ENCODE measurements at places on chromosomes 2 and 18.

GRCh38 chr2:236348976-236349375 lies 84.8 kb upstream of the ASB18 start:
- ATAC-seq = no peak

DNA sequence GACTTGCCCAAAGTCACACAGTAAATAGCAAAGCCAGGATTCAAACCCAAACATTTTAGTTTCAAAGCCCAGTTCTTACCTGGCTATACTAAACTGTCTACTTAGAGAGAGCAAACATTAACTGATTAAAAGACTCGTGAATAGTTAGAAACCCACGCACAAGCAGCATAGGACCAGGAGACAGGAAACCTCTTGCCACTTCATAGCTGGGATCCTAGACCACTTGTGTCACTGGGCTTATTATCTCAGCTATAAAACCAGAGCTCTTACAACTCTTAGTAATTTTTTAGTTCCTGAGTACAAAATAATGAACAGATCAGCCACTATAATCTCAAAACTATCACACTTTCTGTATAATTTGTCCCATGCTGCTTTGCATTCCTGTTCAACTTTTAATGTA lies 2.4 kb upstream of the AAK1 start:
- ATAC-seq = no peak

- no peak for ATAC-seq
These were observed 139.2 kb downstream of the CCDC102B start for GRCh38 chr18:68937029-68937599.

DNA sequence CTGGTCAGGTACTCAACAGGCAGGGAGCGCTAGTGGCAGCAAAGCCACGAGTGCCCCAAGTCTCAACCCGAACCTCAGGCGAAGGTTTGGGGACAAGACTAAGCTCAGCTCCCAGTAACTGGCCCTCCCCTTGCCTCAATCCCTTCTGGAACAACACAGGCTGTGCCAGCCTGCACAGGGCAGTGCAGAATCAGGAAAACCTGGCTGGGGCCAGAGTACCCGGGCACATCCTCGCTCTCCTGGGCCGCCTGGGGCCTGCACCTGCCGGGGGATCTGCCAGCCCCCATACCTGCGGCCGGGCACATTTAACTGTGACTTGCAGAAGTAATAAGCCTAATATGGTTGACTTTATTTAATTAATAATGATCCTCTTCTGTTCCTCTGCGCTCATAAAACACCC lies 60.6 kb downstream of the GBX2 start:
- ATAC-seq = no peak

DNA sequence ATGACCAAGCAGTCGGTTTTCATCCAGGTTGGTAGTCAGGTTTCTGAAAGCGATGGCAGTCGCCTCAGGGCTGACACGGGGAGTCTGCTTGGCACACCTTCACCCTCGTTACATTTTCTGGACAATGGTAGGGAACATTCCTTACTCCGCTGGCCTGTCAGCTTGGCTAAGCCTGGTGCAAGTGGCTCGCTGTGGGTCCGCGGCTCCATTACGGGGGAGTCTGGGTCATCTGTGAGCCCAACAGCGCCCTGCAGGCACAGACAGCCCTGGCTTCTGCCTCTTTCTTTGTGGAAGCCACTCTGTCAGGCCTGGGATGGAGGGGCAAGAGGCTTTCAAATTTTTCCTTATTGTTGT lies 95.6 kb downstream of the HDAC4 start:
- ATAC-seq = no peak

DNA sequence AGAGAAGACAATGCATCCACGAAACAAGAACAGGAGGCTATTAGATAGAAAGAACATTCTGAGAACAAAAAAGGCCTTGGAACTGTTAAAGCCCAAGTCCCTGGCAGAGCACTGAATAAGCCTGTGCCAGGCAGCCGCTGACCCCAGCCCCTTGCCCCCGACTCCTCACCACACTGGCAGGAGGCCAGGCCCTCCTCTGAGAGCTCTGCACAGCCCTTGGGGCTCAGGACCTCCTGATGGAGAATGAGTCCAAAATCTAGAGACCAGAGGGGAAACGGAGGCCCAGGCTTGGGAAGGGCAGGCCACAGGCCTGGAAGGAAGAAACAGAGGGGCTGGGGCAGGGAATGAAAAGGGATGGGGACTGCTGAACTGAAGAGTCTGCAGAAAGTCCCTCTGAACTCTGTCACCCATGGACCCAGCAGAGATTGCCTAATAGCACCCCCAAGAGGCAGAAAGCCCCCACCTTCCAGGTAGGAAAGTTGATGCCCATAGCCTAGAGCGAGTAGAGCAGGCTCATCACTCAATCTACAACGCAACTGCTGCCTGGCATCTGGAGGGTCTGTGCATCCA lies 18.3 kb upstream of the TNS1 start:
- no peak for ATAC-seq

DNA sequence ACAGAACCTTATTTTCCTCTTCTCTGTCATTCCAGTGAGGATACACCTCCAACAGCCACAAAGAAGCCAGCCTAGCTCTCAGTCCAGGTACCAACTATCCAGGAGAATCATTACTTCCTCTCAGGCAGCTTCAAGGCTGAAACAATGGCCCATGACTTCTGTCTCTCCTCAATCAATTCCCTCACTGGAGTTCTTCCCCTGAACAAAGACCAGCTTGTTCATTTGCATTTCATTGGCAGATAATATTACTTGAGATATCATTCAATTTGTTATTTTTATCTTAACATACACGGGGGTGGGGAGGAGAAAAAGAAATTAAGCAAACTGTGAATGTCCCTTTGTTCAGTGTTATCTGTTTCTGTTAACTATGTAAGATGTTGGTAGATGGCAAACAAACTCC lies 44.0 kb downstream of the CCDC141 start:
- no peak for ATAC-seq
